ENCODE measurements at places on chromosomes 11 and 22.

DNA sequence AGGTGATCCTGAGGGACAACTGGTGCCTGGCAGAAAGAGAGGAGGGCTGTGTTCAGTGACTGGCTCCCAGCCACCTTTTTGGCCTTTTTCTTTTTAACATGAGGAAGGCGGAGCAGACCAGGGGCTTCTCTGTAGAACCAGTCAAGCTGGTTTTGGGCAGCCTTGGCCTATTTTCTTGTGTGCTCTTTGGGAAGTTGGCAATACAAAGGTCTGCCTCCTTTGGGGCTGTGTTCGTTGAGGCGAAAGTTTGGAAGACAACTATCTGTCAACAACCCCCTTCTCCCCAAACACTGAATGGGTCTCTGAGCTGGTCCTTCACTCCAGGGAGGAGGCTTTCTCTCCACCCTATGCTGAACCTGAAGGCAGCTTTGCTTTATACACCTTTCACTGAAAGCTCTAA is 8.5 kb downstream of the MARK2 start:
- no peak for DNase-seq

DNA sequence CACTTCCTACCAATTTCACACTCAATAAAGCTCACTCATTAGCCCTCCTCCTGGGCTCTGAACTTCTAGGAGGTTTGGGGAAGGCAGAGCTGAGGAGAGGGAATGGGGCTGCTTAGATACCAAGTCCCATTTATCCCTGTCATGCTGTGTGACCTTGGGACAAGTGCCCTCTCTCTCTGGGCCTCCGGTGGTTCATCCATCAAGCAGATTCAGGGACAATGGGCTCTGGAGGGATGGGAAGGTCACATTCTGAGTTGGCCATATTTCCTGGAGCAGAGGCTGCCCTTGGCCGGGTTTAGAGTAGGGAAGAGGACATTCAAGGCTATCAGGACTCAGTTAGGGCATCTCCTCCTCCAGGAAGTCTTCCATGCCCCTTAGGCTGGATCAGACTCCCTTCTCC is 66.7 kb downstream of the PDE2A start:
- no peak for DNase-seq

- DNase-seq: no peak
These were observed at the start of gene SCGB1D2 for GRCh38 chr11:62242021-62242420. SCGB1D2 (plus strand) TSS chr11:62242239; CDS start chr11:62242308, 69 bp downstream.

DNA sequence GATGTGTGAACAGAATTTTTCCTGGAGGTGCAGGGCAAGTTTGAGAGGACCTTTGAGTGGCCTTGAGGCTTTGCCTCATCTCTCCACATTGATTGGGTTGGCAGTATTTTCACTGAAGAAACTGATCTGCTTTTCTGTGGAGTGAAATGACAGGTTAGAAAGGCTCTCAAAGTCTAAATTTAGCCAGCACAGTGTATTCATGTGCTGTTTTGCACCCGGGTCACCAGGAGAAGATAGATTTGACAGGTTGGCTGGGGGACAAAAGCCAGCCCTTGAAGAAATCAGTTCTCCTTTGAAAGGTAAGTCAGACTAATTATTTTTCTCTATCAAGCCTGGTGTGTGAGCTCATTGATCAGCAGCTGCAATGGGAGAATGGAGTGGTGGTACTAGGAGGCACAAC is 152.9 kb downstream of the DBX1 start:
- DNase-seq: no peak
